ENCODE measurements at places on chromosomes 7 and 10. TPM values are rescaled to one million over a fixed set of nuclear protein-coding genes. Genes with fewer than 3 reads are reported as not detected.

DNA sequence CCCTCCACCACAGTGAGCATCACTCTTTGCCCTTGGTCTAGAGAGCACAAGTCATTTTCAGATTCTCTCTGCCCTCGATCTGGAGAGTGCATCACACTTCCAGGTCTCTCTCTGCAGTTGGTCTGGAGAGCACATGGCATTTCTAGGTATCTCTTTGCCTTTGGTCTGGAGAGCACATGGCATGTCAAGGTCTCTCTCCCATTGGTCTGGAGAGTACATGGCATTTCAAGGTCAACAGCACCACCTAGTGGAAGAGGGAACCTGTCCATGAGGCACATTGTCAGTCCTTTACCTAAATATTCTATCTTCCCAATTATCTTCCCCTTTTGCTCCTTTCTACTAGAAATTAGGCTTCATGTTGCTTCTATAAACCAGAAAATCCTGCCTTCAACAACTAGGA, 1139.4 kb downstream of the XPNPEP1 start:
- DNase-seq = no peak

The CNTNAP2 gene
- 7.6 TPM for total RNA-seq

The BEND7 gene
- 9.0 TPM for total RNA-seq

The SFRP4 gene
- total RNA-seq = 151 TPM

The FHIP2A gene
- 51.9 TPM for total RNA-seq

DNA sequence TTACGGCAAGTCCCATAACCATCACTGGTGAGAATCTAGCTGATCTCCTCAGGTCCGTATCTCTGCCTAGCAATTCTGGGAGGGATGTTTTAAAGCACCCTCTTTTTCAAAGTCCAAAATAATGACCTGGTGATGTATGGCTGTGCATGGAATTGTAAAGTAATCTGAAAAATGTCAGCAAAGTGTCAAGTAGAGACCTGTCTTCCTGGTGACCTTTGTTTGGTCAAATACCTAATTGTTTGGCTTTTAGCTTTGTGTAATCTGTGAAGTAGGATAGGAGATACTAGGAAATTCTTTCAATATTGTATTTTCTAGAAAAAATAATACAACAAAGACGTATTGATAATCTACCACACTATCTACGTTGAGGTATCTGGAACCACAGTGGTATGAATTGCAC, 51.0 kb downstream of the ABCB5 start:
- no peak for DNase-seq

GRCh38 chr7:129108581-129108980, 35.9 kb upstream of the TSPAN33 start:
- no peak for DNase-seq

The SLIT1 gene
- total RNA-seq = under 0.01 TPM

GRCh38 chr10:24944512-24945255, 7.7 kb downstream of the PRTFDC1 start:
- DNase-seq = peak; percentile 70

GRCh38 chr7:97006816-97007582, 1.6 kb downstream of the DLX6 start:
- peak; percentile 84 for DNase-seq

The ATP6V1F gene
- 91.9 TPM for total RNA-seq

The GRID1 gene
- not detected for total RNA-seq

The FAM53B gene
- total RNA-seq = 12.1 TPM

DNA sequence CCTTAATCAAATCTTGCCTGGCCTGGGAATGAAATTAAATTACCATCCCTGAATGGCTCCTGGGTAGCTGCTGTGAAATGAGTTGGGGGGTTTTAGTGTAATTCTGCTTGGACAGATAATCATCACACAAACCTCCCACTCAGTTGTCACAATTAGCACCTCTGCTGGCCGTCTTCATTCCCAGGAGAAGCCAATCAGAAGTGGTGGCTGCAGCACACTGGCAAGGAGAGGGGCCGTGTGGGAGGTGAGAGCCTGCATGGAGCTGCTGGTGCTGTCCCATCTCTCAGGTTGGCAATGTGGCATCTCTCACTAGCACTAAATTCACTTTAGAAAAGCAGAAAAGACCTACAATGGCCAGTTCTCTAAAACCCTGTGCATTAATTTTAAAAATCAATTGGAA, 92.5 kb downstream of the NT5C2 start:
- DNase-seq = no peak

- peak; percentile 79 for DNase-seq
Observed at GRCh38 chr7:149624006-149624405, 126.4 kb upstream of the ZNF746 start.

- DNase-seq = no peak
Observed at GRCh38 chr7:156167417-156167807, 355.1 kb upstream of the SHH start.

The HIP1 gene
- total RNA-seq = 25.7 TPM

DNA sequence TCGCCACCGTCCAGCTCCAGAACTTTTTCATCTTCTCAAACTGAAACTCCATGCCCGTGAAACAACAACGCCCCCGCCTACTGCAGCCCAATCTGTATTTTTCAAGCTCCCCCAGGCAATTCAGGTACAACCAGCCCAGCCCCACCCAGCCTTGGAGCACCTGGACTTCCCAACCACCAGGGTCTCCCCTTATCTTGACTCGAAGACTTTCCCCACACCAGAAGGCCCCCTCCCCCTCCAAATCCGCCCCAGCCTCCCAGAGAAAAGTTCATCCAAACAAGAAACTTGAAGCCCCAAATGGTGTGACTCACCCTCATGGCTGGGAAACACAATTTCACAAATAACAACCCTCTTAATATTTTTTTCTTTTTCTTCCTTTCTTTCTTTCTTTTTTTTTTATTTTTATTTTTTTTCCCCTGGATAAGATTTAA, 10.6 kb downstream of the ZCCHC24 start:
- peak; percentile 94 for DNase-seq
